ENCODE measurements at places on chromosomes 3 and 15.

GRCh38 chr15:59039225-59039624 is 51.8 kb downstream of the RNF111 start:
- DNase-seq: no peak

DNA sequence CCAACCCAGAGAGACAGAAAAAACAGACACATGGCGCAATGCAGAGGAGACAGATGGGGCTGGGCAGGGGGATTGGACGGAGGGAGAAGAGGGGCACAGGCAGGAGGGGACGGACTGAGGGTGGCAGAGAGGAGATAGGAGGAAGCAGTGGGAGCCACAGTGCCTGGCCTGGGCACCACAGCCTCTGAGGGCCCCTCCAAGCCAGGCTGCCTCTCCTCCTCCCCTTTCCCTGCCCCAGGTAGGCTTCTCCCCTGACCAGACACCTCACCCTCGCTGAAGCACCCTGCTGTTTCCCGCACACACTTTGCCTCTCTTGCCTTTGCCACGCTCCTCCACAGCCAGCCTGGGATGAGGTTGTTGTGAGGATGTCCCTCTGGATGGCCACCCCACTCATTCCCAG is 84.0 kb upstream of the PRR20G start:
- DNase-seq: no peak

DNA sequence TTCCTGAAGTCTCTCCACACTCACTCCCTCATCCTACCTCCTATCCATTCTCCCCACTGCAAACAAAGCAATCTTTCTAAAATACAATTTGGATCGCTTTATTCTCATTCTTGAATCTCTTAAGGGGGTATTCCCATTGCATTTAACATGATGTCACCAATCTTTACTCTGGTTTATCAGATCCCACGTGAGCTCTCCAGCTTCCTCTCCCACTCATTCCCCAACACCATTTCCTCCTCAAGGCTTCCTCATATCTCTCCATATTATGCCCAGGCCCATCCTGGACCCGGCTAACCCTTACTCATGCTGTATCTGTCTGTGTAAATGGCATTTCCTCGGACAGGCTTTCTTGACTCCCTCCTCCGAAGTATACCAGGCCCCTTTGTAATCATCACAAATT is 165.0 kb downstream of the CD47 start:
- DNase-seq: no peak

GRCh38 chr15:42490291-42490670 is 660 bp downstream of the ZNF106 start:
- DNase-seq: no peak

DNA sequence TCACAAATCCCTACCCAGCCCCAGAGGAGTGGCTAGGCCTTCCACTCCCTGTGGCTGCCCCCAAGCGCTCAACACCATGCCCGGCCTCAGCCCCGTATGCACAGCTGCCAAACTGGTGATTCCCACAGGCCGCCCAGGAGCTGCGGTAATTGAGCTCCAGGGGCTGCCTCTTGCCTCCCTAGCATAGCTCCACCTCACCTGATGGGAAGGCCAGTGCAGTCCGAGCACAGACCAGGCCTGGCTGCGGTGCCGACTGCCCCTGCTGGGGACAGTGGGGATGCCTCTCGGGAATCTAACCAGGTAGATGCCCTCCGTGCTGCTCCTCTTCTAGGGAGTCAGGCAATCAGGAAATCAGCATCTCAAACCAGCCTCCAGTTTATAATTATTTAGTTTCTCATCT is 25.9 kb downstream of the SCN5A start:
- no peak for DNase-seq

GRCh38 chr3:40042752-40043443 is 233.5 kb downstream of the MYRIP start:
- no peak for DNase-seq

GRCh38 chr3:16550305-16550675 is 36.8 kb upstream of the RFTN1 start:
- DNase-seq: no peak

- no peak for DNase-seq
Observed at GRCh38 chr15:80823120-80823519, 44.0 kb downstream of the CEMIP start.

DNA sequence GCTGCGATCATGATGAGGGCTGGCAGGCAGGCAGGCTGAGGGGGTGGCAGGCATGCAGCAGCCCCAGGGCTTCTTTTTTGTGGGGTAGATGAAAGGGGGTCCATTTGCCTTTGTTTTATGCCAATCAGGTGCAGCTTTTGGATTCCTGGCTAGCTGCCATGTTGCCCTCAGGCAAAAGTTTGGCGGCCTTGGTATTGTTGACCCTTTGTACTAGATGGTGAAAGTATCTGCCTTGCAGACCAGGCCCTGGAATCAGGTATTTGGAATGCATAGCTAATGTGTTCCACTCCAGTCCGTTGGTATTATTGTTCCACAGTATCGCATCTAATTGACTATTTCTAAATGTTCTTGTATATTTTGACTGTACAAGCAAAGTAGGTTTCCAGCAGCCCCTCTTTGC is 35.0 kb downstream of the EEFSEC start:
- DNase-seq: no peak

DNA sequence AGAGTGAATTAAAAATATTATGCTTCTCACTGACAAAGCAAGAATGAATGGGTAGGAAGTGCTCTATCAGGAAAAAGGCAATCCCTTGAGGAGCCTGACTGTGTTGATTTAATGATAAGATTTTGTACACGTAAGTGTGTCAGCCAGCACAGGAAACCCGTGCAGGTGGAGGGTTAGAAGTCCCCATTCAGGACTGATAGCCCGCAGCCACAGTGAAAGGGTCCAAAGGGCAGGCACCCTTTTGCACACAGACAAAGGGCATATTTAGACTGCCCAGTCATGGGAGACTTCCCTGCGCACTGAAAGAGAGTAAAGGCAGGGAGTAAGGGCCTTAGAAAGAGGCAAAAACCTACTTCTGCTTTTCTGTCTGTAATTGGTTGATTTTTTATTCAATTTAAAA is 26.4 kb upstream of the SKIL start:
- no peak for DNase-seq

DNA sequence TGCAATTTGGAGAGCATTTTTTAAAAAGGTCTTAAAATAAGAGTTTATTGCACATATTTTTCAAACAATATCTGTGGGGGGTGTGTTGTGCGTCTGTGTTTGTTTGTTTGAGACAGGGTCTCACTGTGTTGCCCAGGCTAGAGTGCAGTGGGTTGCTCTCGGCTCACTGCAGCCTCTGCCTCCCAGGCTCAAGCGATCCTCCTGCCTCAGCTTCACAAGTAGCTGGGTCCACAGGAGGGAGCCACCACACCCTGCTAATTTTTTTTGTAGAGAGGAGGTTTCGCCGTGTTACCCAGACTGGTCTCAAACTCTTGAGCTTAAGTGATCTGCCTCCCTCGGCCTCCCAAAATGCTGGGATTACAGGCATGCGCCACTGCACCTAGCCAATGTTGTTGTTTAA is 2.7 kb downstream of the MLF1 start:
- no peak for DNase-seq

DNA sequence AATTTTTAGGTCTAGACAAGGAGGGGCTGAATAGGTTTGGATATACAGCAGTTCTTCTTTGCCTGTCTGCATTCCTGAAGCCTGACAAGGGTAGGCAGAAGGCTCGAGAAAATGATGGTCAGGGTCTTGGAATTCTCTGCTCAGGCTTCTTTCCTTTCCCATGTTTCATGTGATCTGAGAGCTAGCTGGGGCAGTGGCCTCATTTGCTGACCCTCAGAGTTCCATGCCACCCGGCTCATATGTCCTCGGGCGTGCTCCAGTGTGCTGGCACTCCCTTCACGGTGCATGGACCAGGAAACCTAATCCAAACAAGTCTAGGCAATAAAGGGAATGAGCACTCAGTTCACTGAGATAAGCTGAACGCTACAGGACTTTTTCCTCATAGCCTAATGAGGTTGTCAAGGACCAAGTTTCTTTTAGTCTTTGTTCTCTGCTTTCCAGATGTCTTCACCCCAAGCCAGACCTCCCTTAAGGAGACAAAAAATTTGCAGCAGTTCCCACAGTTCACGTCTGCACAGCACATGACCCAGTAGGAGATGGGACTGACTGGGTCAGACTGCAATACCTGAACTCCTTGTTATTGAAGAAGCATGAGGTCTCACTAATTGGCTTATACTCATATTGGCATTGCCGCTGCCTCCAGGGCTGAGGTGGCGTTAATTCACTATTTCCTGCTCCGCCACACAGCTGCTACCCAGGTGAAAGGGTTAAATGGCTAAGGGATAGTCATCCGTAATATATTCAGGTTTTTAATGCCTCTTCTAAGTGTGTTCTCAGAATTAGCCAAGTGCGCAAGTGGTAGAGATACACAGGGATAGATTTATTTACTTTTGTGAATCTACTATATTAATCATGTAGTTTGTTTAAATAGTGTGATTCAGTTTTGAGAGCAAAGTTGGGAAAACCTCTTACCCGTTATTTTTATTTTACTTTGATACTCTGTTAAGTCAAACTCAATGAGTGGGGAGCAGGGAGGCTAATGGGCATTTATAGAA is 15.3 kb upstream of the RTP4 start:
- no peak for DNase-seq

DNA sequence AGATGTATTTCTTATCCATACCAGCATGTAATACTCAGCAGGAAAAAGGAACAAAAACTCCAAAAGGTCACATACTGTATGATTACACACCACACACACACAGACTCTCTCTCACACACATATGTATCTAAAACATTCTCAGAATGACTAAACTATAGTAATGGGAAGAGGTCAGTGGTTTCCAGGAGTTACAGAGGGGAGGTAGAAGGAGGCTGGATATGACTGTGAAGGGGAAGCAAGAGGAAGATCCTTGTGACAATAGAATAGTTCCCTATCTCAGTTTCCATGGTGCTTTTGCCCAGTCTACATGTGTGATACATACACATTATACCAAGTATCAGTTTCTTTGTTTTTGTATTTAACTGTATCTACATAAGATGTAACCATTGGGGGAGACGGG is 190.1 kb downstream of the IL5RA start:
- no peak for DNase-seq

- no peak for DNase-seq
Observed at GRCh38 chr3:55731741-55732140, 244.6 kb upstream of the WNT5A start.

DNA sequence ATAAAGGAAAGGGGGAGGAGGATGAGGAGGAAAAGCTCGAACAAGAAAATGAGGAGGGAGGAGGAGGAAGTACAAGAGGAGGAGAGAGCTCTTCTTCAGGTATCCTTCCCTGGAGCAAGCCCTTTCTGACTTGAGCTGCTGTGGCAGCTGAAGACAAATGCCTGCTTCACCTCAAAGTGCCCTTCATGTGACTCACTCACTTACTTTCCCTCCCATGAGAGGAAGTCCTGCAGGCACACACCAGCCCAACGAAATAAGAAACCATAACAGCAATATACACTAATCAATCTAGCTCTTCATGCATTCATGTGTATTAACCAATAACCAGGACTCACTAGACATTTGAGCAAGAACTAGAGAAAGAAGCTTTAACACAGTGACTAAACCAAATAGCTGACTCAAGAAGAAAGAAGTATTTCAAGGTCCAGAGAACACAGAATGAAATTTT is 251.9 kb downstream of the IGSF11 start:
- DNase-seq: no peak

All from GM04503 (cell line).